Lung (tissue), 17 donors: ENCODE measurements at places on chromosomes 7 and 10. TPM values are rescaled to one million over a fixed set of nuclear protein-coding genes. Genes with fewer than 3 reads are reported as not detected.

DNA sequence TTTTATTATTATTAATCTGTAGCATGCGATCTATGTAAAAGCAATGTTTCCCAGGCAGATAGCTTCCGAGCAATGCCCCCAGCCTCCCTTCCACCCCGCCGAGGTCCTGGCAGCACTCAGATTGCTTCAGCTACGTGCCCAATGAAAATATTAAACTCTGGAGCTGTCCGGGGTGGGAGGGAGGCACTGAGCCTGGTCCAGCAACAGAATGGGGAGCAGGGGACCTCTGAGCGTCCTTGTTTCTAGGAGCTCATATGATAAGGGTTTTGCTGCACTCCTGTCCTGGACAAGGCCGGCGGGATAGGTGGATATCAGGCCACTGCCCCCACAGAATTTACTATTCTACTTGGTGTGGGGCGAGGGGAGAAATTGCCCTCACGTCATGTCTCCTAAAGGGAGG is 44.5 kb upstream of the CDK1 start:
- no peak for DNase-seq

GRCh38 chr7:2644562-2645273 is 12.9 kb downstream of the TTYH3 start:
- DNase-seq: no peak

GRCh38 chr7:112290065-112290464 is 83.6 kb downstream of the ZNF277 start:
- no peak for DNase-seq

DNA sequence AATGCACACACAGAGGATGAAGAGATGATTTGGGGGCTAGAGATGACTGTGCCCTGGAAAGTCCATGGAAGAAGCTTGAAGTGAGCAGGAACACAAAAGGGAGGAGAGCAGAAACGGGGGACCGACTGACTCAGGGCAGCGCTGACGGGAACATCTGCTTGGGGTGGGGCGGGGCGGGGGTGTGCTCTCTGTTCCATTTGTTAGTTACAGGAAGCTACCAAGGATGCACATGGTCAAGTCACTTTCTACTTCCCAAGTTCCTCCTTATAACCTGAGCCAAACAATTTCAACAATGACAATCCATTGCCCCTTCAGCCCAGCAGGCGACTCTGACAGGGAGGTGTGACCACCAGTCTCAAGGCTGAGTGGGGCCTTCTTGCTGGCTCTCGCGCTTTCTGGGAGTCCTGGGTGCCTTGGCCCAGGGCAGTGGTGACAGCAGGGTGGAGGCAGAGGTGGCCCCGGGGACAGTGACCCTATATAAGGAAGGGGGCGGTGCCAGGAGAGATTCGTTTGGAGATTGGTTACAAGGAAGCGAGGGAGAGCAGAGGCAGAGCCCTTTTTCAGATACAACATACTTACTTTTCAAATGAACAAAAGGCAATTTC is 39.6 kb downstream of the CLEC2L start:
- DNase-seq: peak; percentile 15

DNA sequence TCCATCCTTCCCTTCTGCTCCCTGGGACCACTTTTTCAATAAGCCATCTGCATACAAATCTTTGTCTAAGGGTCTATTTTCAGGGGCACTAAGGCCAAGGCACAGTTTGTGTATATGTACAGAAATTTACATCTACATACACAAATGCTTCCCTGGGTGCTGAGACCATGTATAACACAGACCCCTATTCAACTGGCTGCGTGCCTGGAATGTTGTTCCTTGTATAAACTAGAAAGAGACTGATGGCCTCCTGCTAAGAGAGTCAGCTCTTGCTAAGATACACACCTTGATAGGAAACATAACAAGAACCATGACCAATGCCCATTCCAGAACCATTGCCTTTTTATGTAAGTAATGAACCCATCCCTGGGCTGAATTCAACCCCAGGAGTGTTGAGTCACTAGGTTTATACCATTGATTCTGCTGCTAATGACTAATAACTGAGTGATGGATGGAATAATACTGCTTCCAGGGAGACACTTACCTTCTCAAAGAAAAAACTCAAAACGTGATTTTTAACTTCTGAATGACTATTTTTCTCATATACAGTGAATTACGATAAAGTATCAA is 290.7 kb downstream of the FGFR2 start:
- DNase-seq: no peak

ADAP1 gene
- 11.5 TPM for total RNA-seq

- DNase-seq: peak; percentile 81
These were observed 65.1 kb downstream of the MET start for GRCh38 chr7:116736927-116737715.

ACTR3C gene
- total RNA-seq: 13.0 TPM
